ENCODE measurements at places on chromosomes 2 and 18. TPM values are rescaled to one million over a fixed set of nuclear protein-coding genes. Genes with fewer than 3 reads are reported as not detected.

Gene FBLN7
- 4.4 TPM for polyA plus RNA-seq

DNA sequence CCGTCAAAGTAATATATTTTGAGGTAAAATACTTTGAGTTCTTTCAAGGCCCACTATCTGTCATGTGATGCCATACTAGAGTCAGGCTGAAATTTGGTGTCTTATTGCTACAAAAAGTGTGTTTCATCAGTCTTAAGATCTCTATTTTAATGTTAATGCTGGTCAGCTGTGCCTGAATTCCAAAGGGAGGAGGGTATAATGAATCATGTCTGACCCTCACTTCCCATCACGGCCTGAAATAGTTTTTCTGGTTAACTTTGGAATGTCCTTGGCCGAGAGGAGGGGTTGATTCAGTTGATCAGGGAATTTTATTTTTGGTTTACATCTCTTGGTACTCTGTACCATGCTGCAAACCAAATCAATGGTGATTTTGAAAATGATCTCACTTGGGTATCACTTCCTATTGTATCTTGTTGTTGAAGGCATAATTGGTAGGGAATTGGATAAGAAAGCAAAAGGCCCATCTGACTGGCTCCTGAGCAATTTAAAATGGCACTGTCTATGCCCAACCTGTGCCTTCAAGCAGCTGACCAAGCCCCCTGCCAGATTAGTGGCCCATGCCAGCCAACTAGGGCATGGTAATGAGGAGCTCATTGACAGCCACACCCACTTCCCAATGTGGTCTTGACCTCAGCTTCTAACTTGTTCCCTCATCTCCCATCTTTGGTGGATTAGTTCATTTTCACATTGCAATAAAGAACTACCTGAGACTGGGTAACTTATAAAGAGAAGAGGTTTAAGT lies 6.1 kb upstream of the SLC35F5 start:
- DNase-seq: no peak
- H3K27me3 ChIP-seq: no peaks in the 10 kb centered on the region
- H3K27ac ChIP-seq: peak overlapping the region; percentile 40
- H3K4me3 ChIP-seq: no peak overlapping the region

- DNase-seq: no peak
- H3K4me3 ChIP-seq: no peak overlapping the region
- H3K36me3 ChIP-seq: peaks cover 21% of the 10 kb centered on the region
- H3K27ac ChIP-seq: no peak overlapping the region
Observed at GRCh38 chr2:190695739-190696138, 46.9 kb downstream of the NAB1 start.

DNA sequence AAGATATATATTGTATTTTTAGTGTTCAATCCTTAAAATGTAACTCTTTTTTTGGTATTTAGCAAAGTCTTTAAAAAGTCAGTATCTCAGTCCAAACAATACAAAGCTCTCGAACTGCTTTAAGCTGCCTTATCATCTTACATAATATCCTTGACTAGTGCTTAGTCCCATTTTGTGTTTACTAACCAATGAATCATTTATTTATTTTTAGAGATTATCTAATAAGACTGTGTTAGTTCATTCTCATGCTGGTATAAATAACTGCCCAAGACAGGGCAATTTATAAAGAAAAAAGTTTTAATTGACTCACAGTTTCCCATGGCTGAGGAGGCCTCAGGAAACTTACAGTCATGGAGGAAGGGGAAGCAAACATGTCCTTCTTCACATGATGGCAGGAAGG lies 248.3 kb upstream of the KYNU start:
- H3K4me1 ChIP-seq: no peaks in the 10 kb centered on the region
- H3K4me3 ChIP-seq: no peak overlapping the region
- H3K36me3 ChIP-seq: no peaks in the 10 kb centered on the region

DNA sequence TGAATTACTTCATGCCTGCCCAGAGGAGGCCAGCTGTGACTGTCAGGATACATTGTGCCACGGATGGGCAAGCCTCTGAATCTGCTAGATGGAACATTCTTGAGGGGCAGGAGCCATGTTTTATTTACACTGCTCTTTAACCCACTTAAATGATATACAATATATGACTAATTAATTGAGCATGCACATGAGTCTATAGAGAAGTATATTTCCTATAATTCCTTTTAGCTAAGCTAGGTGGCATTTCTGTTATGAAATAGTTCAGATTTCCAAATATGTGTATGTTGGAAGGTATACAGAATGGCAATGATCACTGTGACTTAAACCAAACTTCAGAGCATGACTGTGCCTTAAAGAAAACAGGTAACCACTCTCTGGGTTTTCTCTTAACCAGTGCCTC lies 131.7 kb downstream of the RAB3GAP1 start:
- no peaks in the 10 kb centered on the region for H3K4me1 ChIP-seq
- no peaks in the 10 kb centered on the region for H3K27me3 ChIP-seq
- no peak for DNase-seq

- H3K4me3 ChIP-seq: no peak overlapping the region
- no peak for DNase-seq
- H3K27me3 ChIP-seq: no peaks in the 10 kb centered on the region
- H3K36me3 ChIP-seq: no peaks in the 10 kb centered on the region
- H3K4me1 ChIP-seq: 0 out of 2 replicates have a peak, but pooled peaks cover 9% of the 10 kb centered on the region
Observed at GRCh38 chr2:48112911-48113680, 206.8 kb upstream of the FBXO11 start.

DNA sequence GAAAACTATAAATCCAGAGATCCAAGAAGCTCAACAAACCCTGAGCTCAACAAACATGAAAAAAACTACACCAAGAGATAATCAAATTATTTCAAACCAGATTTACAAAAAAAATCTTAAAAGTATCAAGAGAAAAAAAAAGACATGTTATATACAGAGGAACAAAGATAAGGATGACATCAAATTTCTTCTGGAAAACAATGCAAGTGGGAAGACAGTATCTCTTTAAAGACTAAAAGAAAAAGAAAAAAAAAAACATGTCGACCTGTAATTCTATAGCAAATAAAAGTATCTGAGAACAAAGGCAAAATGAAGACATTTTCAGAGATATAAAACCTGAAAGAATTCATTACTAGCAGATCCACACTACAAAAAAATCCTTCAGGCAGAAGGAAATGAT lies 21.3 kb downstream of the TMEM131 start:
- H3K4me1 ChIP-seq: no peaks in the 10 kb centered on the region
- no peak overlapping the region for H3K27ac ChIP-seq
- peaks cover 6% of the 10 kb centered on the region for H3K36me3 ChIP-seq
- no peak for DNase-seq
- no peak overlapping the region for H3K4me3 ChIP-seq

Data from SK-N-SH (cell line).